ENCODE measurements at places on chromosomes 4 and X.

DNA sequence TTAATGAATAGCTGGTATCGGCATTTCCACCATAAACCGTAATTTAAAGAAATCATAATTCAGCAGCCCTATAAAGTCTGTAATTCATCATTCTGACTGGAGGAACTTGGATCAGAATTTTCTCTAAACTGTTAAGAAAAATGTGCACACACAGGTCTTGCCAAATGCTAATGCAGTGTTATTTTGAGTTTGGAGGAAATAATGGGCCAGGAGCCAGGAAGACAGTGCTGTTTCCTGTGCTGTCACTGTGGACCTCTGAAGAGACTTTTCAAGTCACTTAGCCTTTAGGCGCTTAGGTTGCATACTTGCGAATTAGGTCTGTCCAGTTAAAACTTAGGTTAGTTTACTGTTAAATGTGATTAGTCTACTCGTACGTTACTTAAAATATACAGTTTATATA, 137.5 kb upstream of the ANXA3 start:
- DNase-seq: no peak

- no peak for DNase-seq
These were observed 70.2 kb upstream of the BCOR start for GRCh38 chrX:40167850-40168479.

GRCh38 chrX:63434665-63435064, 83.5 kb upstream of the SPIN4 start:
- no peak for DNase-seq

DNA sequence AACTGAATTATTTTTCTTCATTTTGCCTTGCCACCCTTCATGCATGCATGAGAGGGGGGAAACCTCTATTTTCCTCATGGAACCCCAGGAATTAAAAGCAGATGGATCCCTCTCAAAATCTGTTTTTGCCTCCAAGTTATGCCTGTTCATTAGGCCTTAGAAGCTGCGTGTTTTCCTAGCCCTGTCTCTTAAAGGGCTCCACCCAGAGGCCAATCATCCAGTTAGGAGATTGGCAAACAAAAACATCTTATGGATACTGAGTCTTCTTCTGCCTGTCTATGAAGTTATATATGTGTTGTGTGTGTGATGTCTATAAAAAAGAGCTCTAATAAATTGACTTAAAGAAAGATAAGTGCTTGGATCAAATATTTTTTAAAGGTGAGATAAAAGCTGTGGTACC, 142.9 kb downstream of the ANAPC10 start:
- no peak for DNase-seq

DNA sequence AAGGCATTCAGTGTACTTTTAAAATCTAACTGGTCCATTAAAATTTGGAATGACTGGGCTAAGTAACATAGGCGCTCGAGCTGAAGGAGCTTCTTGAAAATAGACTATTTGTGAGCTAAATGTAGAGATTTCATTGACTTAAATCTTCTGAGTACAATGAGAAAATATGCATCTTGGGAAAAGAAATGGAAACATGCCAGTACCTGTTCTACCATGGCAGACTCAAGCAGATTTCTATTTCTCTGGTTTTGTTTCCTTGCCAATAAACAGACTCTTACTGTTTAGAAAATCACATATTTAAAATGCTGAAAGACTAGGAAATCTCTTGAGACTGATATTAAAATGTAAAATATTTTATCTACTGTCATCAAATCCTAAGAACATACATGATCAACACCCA, 678.1 kb downstream of the FAT4 start:
- no peak for DNase-seq

DNA sequence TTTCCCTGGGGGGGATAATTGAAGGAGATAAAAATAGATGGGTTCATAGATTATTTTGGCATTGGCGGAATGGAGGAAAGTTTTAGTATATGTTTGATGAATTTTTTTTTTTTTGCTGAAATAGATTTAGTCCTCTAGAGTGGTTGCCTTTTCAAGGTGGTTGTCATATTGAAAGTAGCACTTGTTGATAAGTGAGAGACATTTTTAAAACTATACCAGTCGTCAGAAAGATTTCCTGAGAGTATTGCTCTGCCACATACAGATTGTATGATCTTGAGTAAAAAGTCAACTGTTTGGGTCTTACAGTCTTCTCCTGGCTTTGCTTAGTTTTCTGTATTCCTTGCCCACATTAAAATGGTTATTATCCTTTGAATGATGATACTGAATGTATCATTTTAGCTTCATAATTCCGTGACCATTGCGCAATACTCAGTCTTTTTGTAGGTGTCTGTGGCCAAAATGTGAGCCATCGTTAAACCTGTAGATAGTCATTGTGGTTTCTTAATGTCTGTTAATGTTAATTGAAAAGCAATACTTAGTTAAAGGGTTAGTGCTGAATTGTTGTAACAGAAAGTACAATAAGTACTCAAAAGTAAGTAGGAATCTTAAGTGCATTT, 7.1 kb downstream of the SMARCAD1 start:
- DNase-seq: no peak

DNA sequence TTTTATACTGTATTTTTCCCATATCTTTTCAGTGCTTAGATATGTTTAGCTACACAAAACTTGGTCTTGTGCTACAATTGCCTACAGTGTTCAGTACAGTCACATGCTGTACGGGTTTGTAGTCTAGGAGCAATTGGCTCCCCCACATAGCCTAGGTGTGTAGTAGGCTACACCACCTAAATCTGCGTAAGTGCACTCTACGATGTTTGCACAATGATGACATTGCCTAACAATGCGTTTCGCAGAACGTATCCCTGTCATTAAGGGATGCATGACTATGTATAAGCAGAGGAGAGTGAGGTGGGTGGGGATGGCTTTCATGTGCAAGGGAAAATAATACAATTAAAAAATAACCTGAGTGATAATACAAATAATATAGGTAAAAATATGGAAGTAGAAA, 131.4 kb downstream of the GBA3 start:
- no peak for DNase-seq

GRCh38 chr4:37434469-37434868, 189.9 kb downstream of the NWD2 start:
- DNase-seq: no peak

DNA sequence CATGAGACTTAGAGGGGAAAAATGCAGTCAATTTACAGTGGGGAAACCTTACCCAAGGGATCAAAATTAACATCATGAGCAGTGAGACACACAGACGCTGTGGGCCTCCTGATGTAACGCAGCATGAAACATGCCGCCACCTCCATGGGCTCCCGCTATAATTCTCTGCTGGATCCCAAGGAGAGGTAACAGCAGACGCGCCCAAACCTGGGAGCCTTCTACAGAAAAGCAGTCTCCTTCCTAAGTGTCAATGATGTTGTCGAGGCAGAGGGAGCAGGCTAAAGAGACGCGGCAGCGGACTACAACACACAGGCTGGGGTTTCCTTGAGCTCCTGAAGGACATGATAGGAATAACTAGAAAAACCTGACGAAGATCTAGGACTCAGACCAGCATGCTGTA, 142.3 kb downstream of the AFAP1 start:
- no peak for DNase-seq

- no peak for DNase-seq
These were observed 111.8 kb downstream of the ZNF518B start for GRCh38 chr4:10345381-10345784.

- DNase-seq: no peak
These were observed 96.4 kb downstream of the POLA1 start for GRCh38 chrX:24790166-24790565.

- DNase-seq: no peak
These were observed at the start of gene POU3F4 for GRCh38 chrX:83508006-83508405. TSS of gene POU3F4 (plus strand) at chrX:83508290. CDS start at chrX:83508325, 35 bp downstream.

DNA sequence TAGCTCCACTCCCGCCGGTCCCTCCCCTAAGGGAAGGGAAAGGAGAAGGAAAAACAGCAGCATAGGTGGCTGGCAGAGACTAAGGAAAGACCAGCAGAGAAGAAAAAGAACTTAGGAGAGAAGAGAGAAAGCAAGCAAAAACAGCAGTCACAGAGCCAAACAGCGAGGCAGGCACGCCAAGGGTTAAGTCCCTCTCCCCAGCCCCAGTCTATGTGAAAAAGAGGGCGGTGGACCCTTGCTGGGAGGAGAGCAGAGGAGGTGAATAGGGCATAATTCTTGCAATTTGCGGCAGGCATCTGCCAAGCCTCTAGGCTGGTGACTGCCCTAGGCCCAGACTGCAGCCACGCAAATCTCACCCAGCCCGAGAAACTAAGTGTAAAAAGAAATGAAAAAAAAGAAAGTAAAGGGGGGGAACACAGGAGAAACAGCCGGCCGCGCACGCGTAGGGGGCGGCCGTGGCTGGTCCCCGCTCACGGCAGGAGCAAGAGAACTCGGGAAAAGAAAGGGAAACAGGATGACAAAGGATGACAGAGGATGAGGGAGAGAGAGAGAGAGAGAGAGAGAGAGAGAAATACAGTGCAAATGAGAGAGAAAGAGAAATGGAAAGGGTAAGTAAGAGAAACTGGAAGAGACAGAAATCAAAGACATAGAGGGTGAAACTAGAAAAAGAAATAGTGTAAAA, 48.6 kb downstream of the MAGEA9 start:
- DNase-seq: no peak

DNA sequence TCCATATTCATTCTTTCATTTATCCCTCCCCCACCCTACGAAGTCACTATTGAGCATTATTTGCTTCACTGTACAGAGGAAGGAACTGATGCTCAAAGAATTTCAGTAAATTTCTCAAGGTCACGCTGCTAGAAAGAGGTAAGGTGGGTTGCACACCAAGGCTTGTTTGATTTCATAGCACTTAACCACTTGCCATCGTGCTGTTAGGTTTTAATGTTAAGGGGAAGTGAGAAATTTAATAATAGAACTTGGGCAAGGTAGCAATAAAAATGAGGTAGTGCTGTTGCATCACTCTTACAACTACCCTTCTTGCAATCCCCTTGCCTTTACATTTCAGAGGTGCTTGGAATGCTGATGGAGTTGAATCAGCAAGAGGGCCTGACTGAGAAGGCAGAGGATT, 343.1 kb downstream of the MID1IP1 start:
- DNase-seq: no peak

- DNase-seq: no peak
These were observed 25.2 kb downstream of the LRIT3 start for GRCh38 chr4:109872950-109873656.

DNA sequence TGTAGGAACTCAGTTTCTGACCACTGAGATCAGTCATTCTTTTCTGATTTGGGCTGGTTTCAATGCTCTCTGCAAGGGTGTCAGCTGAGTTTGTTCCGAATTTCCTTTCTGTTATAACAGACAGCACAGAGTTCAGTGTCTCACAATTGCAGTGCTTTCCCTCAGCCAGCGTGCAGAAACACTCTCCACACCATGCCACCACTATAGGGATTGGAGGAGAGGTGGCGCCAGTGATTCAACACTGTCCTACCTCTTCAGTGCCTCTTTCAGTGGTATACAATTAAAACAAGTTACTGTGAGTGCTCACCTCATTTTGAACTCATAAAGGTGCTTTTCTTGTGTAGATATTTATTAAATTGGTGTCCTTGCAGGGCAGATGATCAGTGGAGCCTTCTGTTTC, 413.2 kb upstream of the CXorf51B start:
- DNase-seq: no peak

GRCh38 chr4:35541888-35542213, 702.5 kb downstream of the ARAP2 start:
- no peak for DNase-seq

GRCh38 chr4:65918212-65918611, 247.9 kb upstream of the EPHA5 start:
- no peak for DNase-seq

DNA sequence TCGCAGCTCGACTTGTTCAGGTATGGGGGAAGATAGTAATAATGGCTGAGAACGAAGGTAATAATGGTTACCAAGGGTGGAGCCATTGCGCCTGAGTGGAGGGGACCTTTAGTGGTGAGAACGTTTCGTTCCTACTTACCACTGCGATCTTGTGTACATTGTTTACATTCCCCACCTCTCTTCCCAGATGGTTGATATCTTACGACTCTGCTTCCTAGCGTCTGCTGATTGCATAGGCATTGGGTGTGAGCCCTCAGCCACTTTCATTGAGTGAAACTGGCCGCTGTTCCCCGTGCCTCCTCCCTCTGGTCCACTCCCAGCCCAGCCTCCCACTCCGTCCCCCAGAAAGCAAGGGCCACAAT, 850 bp downstream of the IGBP1 start:
- DNase-seq: no peak

DNA sequence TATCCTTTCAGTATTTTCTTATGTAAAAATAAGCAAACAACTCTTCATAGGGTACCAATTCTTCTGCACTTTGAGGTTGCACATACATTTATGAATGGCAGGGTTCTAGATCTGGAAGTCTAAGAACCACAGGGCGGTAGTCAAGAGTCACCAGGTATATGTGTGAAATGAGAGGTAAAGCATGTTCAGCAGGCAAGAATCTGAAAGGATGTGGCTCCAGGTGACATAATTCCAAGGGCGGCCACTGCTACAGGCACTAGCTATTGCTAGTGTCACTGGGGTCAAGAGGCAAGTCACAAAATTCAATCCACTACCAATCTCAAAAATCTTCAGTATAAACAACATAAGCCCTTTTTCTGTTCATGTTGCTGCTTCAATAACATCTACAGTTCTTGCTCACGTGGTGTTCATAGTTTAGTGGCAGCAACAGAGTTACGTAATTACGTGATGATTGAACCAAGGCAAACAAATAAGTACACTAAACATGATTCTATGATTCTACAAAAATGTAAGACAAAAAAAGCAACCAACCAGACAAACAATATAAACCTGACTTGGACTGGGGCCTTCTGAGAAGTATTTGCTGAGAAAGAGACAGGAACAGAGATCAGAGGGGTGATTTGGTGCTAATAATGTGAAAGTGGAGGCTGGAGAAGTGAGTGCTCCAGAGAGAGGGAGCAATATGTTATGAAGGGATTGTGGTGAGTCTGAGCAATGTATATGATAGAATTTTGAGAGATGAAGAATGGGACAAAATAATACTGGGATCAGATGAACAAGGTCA, 101.7 kb downstream of the NAA11 start:
- no peak for DNase-seq

DNA sequence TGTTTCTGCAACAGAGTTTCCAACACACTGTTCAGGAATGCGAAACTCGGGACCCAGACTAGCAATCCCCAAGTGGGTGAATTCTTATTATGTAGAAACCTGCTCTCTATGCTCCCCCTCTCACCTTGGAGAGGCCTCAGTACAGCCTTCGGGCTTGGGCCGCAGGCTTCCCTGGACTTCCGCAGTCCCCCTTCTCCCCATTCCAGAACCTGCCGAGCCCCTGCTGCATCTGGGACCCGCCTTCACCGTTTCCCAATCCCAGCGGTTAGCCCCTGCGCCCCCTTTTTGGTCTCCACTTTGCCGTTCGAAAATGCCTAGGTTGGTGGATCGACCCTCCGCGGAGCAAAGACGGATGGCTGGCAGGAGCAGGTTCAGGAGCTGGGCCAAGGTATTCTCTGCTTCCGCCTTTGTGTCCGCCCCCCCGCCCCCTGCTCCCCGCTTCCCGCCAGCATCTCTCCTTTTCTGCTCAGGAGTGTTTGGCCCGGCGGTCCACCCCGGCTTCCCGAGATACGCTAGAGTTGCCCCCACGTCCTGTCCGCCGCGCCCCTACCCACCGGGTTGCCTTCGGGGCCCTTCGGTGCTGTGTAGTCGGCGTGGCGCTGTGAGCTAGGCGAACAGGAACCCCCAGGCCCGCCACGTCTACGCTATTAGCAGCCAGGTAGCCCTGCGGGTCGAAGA, 11.5 kb downstream of the HAND2 start:
- no peak for DNase-seq

Data from activated CD4-positive, alpha-beta T cell treated with anti-CD3 and anti-CD28 coated beads for 24 hours (primary cell).